ENCODE measurements at places on chromosomes 3 and 15. TPM values are rescaled to one million over a fixed set of nuclear protein-coding genes. Genes with fewer than 3 reads are reported as not detected.

FBN1 gene
- 1,495 TPM for total RNA-seq

B4GALT4 gene
- total RNA-seq, result 56.8 TPM

GOLGA8S gene
- total RNA-seq, result 0.06 TPM

HIGD2B gene
- not detected for total RNA-seq

MAP2K1 gene
- total RNA-seq, result 27.2 TPM

IP6K2 gene
- total RNA-seq, result 33.7 TPM

SI gene
- not detected for total RNA-seq

ZMYND10 gene
- 2.8 TPM for total RNA-seq

NLGN1 gene
- total RNA-seq, result 2.8 TPM

COLQ gene
- total RNA-seq, result 0.66 TPM

CHRNB4 gene
- total RNA-seq, result not detected

EXOSC7 gene
- total RNA-seq, result 51.3 TPM

C3orf85 gene
- not detected for total RNA-seq

Measured in aortic smooth muscle cell (primary cell).